Muscle of leg (tissue), 16 donors: ENCODE measurements at places on chromosomes 11 and 22. TPM values are rescaled to one million over a fixed set of nuclear protein-coding genes. Genes with fewer than 3 reads are reported as not detected.

Gene CDCA5
- 14.3 TPM for polyA plus RNA-seq

Gene APOBEC3H
- not detected for polyA plus RNA-seq

Gene UBQLN3
- not detected for polyA plus RNA-seq

Gene PLEKHA7
- 3.9 TPM for polyA plus RNA-seq

Gene CRYBB2
- polyA plus RNA-seq, result 0.38 TPM

Gene MIOX
- polyA plus RNA-seq, result 0.10 TPM

Gene OR5B21
- polyA plus RNA-seq, result not detected

Gene GRAP2
- 0.47 TPM for polyA plus RNA-seq

Gene IGLL1
- 0.86 TPM for polyA plus RNA-seq

Gene UPB1
- 0.53 TPM for polyA plus RNA-seq

Gene KCNQ1
- 2.7 TPM for polyA plus RNA-seq
